ENCODE measurements at places on chromosomes 3 and 15. TPM values are rescaled to one million over a fixed set of nuclear protein-coding genes. Genes with fewer than 3 reads are reported as not detected.

DNA sequence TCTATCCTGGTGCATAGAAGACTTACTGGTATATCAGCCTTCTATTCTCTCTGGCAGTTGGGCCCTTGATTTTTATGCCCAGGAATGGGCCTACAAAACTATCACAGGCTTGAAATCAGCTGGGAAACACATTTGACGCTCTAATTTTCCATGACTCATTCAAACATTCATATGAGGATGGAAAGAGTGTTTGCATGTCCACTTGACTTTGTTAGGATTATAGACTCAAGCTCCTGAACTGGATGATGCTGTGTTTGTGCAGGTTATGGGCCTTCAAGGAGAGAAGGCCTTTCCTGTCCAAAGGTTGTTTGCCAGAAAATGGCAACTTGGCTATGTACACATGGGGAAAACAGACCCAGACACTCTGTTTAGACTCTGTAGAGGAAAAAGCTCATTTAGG is 219.9 kb downstream of the GAP43 start:
- DNase-seq, result no peak

Gene C3orf20
- total RNA-seq, result not detected

Gene TMEM212
- not detected for total RNA-seq

DNA sequence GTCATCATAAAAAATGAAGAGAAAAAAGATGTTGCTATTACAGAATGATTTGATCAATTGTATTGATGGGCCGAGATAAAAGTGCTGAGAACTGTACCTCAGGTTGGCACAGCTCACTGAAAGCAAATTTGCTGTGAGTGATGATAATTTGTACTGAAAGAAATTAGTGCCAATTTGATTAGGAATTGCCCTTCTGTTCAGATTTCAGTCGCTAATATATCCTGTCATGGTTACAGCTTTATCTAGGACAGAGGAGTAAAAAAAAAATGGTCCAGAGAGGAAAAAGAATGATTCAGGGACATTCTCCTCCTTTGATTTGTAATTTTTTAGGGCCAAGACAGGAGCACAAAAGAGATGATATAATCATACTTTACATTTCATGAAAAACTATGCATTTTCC is 1264.2 kb downstream of the ROBO2 start:
- no peak for DNase-seq

- DNase-seq, result no peak
Measured at GRCh38 chr15:66356077-66356358, 467 bp downstream of the TIPIN start.

Gene CCR3
- total RNA-seq, result not detected

GRCh38 chr15:62858343-62858742 is 184.2 kb upstream of the TPM1 start:
- no peak for DNase-seq

GRCh38 chr3:13644341-13645117 is 95.6 kb downstream of the FBLN2 start:
- DNase-seq, result no peak

DNA sequence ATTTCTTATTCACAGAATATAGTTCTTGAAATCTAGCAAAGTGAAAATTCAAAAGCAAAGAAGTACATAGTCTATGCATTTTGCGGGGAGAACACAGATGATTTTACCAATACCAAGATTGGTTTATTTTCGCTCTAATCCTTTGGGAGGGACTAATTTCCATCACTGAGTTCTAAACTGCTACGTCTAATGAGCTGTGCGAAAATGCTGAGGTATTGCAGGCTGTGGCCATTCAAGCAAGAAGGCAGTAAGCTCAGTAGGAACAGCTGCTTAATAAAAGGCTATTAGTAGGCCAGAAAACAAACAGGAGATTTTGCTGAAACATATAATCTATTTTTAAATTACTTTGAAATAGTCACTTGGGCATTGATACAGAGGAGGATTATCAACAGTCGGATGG is 379.0 kb downstream of the CNTN4 start:
- no peak for DNase-seq

DNA sequence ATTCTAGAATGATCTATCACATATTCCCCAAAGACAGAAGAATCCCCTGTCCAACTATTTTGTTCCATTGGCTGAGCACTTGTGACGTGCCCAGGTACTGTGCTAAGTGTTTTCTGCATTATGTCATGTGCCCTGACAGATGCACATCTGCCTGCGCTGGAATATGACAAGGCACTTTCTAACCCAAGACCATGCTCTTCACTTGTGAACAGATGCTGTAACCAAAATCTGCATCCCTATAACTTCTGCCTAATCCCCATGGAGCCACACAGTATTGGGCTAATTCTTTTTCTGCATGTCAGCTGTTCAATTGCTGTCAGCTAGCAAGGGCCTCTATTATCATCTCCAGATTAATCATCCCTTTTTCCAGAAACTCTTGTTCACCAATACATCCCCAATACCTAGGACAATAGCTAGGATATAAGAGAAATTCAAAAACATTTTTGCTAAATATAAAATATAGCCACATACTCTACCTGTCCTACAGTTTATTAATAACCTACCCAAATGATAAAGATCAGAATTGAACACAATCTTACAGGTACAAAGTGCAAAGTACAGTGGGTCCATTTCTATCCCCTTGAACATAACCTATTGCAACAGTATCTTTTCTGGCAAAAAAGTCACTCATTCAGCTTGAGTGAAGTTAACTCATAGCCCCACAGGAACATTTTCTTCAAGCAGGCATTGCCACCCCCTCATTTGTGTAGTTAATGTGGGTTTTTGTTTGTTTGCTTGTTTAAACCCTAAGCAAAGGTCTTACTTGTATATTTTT is 109.4 kb upstream of the LRRN1 start:
- no peak for DNase-seq

DNA sequence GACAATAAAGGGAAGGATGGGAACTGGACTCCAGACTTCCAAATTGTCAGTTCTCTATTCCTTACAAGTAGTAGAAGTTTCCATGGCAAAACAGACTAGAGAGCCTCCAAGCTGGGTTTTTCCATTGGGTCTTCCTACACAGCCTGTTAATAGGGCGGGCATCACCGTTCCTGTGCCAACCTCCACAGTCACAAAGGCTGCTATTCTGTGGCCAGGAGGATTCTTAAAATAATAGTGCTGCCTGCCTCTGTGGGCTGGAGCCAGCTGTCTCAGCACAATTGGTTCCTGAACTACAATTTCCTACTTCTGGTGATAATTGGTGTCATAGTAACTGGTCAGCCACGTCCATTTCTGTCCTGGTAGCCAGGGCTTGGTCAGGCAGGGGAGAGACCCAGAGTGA is 38.6 kb downstream of the LYZL4 start:
- DNase-seq, result no peak

GRCh38 chr15:23823508-23823907 is 136.4 kb upstream of the NDN start:
- no peak for DNase-seq
